ENCODE measurements at places on chromosomes 13 and 19.

DNA sequence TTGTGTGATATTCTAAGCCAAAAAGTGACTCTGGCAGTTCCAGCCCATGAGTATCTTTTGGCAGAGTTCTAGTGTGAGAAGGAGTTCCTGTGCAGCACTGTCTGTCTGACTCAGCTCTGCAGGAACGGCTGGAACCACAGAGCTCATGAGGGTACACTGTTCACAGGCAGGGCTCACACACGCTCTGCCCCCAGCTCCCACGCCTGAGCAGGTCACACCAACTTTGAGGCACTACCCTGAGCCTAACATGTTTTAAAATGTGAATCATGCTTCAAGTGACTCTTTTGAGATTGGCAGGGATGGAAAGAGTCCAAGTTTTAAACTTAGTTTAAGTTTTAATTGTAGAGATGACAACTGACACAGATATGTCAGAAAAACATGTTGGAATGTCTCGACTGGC lies 1203.3 kb downstream of the UQCRFS1 start:
- DNase-seq = no peak

GRCh38 chr19:17090583-17090982 lies 15.0 kb downstream of the MYO9B start:
- peak; percentile 99 for DNase-seq

DNA sequence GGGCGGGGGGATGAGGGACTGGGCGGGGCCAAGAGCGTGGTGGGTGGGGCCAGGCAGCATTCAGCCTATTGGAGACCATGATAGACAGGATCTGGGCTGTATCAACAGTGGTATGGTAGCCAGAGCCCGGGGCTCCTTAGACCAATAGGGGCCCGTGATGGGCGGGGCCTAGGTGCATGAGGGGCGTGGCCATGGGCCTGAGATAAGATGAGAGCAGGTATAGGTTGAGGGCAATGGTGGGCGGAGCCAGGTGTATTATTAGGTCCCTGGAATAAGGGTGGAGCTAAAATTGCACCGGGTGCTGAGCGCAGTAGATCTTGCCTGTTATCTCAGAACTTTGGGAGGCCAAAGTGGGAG lies 5.3 kb downstream of the ABCA7 start:
- DNase-seq = no peak

DNA sequence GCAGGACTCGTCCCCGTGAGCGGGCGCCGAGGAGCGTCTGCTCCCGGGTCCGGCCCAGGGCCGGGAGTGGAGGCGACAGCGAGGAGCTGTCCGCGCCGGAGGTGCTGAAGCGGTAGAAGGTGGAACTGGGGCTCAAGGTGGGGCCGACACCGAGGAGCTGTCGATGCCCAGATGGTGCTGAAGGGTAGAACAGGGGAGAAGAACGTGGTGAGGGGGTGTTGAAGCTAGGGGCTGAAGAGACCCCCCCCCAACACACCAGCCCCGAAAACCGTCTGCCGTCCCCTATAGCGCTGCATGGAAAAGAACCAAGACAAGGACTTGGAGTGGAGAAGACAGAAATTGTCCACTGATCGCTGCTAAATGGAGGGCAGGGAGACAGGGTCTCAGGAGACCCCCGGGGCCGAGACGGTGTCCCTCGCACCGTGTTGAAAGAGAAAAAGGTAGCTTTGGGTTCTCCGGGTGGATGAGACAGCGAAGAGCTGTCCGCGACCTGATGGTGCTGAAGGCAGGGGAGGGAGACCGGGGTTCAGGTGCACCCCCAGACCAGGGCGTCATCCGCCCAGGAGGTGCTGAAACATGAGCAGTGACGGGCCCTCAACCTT lies 7.1 kb upstream of the PDE4C start:
- DNase-seq = peak; percentile 26

GRCh38 chr13:112692104-112692503 lies 2.3 kb downstream of the ATP11A start:
- no peak for DNase-seq

DNA sequence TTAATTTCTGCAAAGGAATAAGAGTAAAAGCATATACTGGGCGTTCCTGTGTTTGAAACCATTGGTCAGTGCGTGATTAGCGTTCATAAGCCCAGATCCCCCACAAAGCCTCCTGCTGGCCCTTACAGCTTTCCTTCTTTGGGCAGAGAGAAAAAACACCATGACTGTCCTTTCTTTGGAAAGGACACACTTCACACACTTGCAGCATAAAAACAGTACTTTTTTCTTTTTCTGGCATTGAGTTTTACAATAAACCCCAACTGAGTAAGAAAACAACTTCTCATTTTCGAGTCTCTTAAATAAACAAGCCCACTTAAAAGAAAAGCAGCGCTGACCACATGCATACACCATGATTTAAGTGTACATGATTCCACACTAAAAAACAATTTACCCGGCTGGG lies 35.8 kb downstream of the SMAD9 start:
- DNase-seq = no peak

- DNase-seq = no peak
Observed at GRCh38 chr19:49635530-49636232, 4.3 kb downstream of the RRAS start.

- peak; percentile 38 for DNase-seq
Observed at GRCh38 chr13:32362574-32362973, 47.3 kb downstream of the BRCA2 start.

DNA sequence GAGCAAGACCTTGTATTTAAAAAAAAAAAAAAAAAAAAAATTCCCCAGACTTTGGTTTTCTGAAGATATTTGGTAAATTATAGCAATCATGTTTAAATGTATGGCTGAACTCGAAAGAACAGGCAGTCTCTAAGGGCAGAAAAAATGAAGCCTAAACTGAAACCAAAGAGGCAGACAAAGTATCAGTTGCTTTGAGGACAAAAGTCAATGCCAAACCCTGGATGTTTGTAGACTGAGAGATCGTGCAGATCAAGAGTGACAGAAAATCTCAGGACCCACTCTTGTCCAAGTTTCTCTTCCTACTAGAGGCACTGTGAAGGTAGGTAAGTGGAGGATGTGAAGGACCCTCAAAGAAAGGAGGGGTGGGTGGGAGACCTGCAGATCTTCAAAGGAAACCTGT lies 11.1 kb upstream of the SLC7A9 start:
- no peak for DNase-seq

GRCh38 chr19:3893509-3894179 lies 13.2 kb downstream of the ATCAY start:
- no peak for DNase-seq

GRCh38 chr13:38862443-38862842 lies 128.2 kb downstream of the STOML3 start:
- DNase-seq = no peak

DNA sequence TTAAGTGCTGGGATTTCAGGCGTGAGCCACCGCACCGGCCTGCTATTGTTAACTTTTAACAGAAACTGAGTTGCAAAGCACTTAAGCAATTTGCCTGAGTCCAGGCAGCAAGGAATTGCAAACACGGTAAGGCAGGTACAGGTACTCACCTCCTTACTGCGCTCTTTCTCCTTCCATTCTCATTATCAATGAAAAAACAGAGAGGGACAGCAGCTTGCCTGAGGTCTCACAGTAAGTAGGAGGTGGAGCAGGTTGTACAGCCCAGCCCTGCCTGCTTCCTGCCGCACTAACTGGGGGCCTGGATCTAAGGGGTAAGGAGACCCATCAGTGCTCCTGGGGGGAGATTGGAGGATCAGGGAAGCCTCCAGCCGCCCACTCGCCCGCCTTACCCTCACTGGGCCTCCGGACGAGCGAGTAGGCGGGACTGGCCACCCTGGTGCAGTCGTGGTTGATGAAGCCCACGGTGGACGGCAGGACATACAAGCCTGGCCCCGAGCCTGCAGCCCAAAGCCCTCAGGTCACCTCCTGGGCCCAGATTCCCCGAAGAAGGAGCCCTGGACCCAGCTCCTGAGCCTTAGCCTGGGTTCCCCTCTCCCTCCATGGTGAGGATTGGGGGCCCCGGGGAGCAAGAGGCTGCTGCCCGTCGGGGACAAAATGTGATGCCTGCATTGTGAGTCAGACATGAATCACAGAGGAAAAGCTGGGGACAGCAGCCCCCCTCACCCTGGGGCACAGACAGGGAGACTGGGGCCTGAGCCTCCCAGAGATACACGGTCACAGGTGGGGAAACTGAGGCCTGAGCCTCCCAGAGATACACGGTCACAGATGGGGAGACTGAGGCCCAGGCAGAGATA lies 11.4 kb upstream of the SHC2 start:
- DNase-seq = no peak

DNA sequence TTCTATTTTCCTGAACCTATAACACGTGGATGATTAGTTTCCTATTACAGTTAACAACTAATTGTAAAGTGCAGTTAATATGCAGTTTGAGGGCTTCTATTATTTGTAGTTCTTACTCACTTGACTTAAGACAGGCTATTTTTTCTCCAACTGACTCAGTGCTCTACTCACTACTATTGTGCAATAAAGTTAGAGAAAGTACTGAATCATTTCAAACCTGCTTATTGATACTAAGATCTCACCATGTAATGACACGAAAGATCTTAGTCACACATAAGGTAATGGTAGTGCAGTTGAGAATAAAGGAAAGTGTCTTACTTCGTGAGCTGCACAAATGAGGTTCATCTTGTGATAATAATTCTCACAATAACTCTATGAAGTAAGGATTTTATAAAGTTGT lies 22.8 kb upstream of the ITM2B start:
- peak; percentile 90 for DNase-seq

GRCh38 chr19:58183817-58184215 lies 955 bp downstream of the ZNF274 start:
- DNase-seq = no peak

- no peak for DNase-seq
Observed at GRCh38 chr19:42155796-42156195, 23.6 kb upstream of the POU2F2 start.

DNA sequence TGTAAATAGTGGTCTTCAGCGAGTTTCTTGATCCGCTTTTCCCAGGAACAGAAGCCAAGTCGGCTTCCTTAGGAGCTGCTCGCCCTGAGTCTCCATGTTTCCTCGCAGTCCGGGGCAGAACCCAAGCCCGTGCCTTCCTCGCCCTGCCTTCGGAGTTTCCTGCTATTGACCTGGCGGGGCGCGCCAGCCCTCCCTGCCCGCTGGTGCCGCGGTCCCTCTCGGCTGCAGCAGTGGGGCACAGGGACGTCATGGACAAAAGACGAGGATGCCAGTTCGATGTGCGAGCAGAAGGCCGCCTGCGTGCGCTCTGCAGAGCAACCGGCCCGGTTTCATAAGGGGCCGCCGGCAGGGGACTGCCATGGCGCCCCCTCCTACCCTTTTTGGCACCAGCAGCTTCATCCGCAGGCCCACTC lies 156.6 kb downstream of the TM9SF2 start:
- DNase-seq = no peak

DNA sequence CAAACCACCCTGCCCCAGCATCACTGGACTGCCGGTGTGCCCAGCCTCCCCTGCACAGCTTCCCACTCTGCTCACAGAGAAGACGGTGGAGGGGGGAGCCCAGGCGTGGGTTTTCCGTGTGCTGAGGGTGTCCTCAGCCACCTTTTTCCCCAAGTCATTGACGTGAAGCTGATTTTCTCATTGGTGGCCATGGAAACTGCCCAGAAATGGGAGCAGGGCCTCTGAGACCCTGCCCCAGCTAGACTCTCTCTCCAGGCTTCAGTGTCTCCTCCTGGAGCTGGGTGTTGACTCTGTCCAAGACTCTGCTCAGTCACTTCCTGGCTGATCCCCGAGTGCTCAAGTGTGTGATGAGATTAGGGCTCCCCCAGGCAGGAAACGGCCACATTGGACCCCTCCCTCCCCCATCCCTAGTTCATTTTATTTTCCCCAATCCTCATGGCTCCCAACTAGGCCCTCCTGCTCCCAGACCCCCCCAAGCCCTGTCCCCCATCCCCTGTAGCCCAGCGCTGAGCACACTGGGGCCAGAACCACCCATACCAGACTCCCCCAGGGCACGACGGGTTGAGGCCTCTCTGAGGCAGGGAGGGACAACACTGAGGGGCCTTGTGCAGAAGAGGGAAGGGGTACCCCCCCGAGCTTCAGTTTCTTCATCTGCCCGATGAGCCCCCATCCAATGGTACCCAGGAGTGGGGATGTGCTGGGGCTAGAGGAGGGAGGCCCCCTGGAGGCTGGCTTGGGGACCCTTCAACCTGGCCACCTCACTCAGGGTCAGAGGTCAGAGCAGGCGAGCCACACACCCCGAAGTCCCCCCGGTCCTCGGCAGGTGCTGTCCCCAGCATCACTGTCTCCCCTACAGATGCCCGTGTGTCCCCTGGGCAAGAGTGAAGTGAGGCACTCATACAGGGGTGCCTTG lies 1.2 kb upstream of the F2RL3 start:
- no peak for DNase-seq

DNA sequence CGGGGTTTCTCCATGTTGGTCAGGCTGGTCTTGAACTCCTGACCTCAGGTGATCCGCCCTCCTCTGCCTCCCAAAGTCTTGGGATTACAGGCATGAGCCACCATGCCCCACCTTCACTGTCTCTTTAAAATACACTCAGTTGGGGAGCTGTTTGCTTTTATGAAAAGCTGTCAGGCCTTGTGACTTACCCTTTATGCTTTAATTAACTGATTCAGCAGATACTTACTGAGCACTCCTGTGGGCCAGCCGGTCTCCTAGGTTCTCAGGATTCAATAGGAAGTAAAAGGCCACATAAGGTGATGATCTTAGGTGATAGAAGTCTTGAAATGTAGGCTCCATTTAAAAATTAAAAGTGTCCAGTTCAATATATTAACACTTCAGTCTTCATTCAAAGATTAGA lies 7.5 kb downstream of the UBAC2 start:
- DNase-seq = no peak

DNA sequence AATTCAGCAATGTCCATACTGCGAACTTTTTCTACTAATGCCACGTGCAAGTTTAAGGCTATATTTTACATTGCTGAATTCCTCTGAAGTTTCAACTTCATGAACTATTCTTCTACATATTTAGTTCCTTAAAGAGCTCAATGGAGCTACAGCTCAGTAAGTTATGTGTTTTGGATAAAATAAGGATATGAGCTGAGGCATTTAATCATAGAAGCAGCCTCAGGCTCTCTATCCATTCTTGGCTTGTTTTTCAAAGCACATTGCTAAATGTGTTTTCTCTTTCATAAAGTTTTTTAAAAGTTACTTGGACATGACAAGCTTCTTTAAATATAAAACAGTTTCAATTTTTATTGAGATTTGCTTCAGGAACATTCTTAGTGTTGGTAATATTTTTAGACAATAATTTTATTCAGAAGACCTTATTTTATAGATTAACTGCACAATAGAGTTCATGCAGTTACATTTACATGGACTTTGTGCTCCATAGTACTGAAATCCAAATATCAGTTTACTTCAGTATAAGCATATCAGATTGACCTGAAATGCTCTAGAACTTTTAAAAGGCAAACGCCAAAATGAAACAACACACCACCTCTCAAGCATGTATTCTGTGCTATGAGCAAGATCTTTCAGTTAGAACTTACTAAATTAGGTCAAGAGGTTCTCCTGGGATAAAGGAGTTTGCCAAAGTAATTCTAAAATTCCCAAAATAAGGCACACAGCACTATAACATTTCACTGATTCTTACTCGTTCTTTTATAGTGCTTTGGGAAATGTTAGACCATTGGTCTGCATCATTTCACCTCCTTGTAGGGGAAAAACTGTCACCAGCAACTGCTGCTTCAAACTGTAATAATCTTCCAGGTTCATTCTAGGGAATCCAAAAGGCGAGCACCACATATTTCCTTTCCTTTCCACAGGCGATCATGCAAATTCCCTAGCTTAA lies 275.5 kb downstream of the ENOX1 start:
- no peak for DNase-seq
